ENCODE measurements at places on chromosomes 11 and 22. TPM values are rescaled to one million over a fixed set of nuclear protein-coding genes. Genes with fewer than 3 reads are reported as not detected.

RELT gene
- 3.1 TPM for total RNA-seq

KDELR3 gene
- 18.9 TPM for total RNA-seq

CDC42EP1 gene
- total RNA-seq = 11.3 TPM

ANAPC15 gene
- 17.3 TPM for total RNA-seq

ASCL2 gene
- total RNA-seq = 0.22 TPM

Data from subcutaneous adipose tissue (tissue), 4 donors.